ENCODE measurements at places on chromosomes 11 and 22.
A peak's percentile ranks its signal among the peaks of the same experiment; 100 is the strongest.

- DNase-seq = peak; percentile 8
Measured at GRCh38 chr11:111429066-111429506, 50.0 kb upstream of the POU2AF1 start.

DNA sequence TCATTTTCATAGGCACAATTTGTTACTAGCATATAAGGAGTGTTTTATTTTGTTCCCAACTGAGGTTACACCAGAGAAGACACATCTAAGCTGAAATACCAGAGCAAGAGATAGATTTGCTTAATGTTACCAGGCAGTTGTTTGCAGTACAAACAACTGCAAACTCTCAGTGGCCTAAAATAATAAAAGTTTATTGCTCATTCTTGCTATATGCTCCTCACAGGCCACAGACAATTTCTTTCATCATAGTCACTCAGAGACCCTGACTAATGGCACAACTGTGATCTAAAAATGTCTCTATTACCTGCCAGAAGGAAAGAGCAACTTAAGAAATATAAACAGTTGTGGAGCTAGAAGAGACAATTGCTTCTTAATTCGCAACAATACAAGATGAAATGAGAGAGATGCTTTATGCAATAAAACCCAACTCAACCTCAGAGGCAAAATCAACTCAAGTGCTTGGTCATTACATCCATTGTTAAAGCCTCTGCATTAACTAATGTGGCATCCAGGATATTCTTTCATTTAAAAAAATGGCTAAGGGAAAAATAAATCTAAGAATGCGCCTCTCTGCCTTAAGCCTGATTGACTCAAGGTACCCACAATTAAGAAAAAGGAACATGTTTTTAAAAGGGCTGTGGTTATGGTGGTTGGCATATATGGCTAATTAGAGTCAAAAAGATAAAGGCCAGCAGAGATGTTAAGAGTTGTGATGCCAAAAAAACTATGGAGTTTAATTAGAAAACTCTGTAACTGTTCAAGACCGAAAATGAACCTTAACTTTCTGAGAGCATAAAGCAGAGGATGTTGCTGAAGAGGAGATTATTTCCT is 103.7 kb downstream of the CD44 start:
- DNase-seq = no peak

DNA sequence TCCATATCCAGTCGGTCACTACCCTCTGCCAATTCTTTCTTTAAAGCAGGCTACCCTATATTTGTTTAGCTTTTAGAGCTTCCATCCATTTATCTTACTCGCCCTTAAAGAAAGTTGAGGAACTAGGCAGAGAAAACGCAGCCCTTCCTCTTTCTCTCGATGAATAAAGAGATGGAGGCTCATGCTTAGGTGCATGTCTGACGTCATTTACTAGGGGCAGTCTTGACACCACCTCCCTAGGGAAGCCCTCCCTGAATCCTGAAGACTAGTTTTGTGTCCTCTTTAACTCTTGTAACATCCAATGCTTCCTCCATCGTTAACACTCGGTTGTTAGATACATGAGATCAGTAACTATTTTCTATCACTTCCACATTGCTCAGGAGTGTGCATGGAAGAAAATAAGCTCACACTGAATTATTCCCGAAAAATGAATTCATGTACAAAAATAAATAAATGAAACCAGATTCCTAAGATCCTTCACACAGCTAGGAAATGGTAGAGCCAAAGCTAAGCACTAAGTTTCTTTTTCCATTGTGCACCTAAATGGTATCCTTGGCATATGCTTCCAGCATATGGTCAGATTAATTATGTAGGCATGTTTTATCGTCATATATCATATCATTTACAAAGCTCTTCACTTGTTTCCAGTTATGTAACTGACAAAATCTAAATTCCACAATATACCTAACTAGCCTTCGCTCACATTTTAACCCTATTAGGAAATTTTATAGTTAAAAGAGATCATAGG is 291.2 kb downstream of the OPCML start:
- DNase-seq = no peak

- no peak for DNase-seq
Measured at GRCh38 chr11:75576017-75576416, 14.0 kb downstream of the SERPINH1 start.

DNA sequence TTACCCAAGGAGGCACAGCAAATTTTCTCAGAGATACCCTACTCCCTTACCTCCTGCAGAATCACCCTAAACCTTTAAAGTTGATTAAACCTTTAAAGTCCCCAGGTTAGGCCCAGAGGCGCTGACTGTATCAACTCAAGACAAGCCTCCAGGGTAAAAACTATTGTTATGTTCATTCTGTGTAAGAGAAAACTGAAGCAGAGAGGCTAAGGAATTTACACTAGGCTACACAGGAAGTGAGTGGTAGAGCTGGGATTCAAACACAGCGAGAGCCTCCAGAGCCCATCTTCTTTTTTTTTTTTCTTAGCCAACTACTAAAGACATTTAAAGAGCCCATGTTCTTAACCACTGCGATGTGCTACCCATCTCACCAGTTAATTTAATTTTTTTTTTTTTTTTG is 56.3 kb upstream of the GRK3 start:
- DNase-seq = no peak

- DNase-seq = peak; percentile 88
Measured at GRCh38 chr11:9575260-9576240, 2.1 kb downstream of the WEE1 start.

DNA sequence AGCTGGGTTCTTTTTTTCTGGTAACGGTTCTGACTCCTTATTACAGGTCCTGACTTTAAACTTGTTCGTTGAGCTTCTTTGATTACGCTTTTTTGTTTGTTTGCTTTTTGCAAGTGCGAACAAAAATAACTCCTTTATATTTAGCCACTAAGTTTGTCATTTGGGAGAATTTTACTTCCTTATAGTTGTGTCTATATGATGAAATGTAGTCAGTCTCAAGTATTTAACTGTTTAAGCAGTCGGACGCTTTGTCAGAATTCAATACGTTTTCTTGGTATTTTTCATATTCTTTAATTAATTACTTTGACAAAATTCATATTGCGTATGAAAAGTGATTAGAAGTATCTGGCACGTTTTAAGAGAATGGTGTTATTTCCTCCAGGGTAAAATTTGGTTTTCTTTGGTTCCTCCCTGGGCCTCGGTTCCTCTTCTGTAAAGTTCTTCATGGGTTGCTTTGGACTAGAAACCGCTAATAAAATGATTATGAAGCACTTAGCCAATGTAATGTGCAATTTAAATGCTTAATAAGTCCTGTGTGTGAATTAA is 1.3 kb downstream of the CBL start:
- no peak for DNase-seq

- DNase-seq = no peak
Measured at GRCh38 chr11:77089004-77089545, 13.6 kb upstream of the OMP start.

- DNase-seq = no peak
Measured at GRCh38 chr11:26162291-26162690, 169.6 kb upstream of the ANO3 start.

- DNase-seq = no peak
Measured at GRCh38 chr22:17807578-17808410, 33.5 kb upstream of the BID start.

DNA sequence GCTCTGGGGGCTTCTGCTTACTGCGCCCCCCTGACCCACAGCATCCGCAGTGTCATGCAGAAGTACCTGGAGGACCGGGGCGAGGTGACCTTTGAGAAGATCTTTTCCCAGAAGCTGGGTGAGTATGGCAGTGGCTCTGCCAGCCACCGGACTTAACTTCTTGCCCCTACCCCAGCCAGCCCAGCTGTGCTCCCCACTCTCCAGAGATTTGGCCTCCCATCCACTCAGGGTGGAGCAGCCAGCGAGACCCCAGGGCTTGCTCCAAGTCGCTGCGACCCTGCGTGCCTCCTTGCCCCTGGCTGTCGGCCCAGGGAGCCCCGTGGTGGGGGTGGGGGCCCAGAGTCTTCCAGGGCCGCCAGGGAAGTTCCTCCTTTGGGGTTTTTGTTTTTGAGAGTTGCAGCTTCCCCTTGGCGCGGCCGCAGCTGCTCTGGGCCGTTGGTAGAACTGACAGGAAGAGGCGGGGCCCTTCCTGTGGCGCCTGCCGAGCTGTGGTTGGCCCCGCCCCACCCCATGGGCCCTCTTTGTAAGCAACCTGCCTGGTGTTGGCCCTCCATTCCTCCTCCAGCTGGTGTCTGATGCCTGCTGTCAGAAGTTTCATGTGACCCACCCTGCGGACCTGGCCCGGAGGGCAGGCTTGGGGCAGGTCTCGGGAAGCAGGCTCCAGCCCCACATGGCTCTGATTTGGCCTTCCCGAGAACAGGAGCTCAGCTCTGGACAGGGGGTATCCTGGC is 11.1 kb downstream of the GRK2 start:
- peak; percentile 77 for DNase-seq

DNA sequence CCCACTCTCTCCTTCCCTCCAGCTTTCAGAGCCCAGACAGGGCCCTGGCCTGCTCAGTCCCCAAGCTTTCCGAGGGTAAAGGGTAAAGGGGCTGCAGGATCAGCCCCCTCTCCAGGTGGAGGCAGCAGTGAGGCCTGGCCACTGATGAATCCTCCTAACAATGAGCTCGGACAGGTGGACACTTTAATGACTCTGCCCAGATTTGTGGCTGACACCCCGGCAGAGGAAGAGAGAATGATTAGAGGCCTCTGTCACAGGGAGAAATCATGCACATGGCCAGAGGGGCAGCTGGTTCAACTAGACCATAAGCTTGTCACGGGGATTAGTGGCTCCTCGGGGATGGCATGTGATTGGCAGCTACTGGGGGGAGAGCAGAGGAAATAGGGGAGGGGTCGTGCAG is 587.5 kb upstream of the B3GAT1 start:
- DNase-seq = no peak

DNA sequence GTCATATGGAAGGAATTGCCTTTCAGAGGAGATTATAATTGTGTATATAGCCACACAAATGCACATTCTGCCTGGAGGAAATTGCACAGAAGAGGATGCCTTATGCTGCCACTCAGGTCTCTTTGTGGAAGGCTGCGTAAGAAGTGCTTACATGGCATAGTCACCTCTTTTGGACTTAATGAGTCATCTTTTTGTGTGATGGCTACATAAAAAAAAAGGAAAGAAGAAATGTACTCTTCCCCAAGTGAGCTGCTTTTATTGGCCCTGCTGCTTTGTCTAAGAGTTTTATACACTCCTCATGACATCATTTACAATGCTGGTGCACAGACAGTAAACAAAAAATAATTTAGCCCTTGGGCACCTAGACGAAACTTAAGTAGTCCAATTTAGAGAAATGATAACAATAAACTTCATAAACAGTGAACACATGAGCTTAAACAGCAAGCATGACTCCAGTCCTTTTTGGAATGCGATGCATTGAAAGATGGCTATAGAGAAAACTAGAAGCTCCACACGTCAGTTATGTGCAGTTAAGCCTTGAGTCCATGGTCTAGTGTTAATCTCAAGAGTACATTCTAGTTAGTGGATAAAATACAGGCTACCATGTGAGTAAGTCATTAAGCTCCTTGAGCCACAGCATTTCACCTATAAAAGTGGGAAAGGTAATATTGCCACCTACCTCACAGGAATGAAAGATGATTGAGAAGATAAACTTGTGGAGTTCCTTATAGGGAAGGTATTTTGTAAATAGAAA is 12.0 kb downstream of the CSTPP1 start:
- peak; percentile 74 for DNase-seq

DNA sequence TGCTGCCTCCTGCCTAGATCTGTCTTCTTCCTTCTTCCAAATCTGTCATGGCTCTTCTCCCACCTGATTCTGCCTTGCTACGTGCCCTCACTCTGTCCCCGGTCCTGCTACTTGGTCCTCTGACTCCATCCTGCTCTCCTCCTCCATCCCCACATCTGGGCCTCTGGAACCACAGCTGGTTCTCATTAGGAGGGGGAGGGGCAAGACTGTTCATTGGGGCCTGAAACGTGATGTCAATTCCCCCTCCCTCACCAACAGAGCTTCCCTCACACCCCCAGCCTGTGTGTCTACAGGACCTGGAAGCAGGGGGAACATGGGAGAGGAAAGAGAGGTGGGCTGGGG is 9.1 kb downstream of the DCHS1 start:
- no peak for DNase-seq

DNA sequence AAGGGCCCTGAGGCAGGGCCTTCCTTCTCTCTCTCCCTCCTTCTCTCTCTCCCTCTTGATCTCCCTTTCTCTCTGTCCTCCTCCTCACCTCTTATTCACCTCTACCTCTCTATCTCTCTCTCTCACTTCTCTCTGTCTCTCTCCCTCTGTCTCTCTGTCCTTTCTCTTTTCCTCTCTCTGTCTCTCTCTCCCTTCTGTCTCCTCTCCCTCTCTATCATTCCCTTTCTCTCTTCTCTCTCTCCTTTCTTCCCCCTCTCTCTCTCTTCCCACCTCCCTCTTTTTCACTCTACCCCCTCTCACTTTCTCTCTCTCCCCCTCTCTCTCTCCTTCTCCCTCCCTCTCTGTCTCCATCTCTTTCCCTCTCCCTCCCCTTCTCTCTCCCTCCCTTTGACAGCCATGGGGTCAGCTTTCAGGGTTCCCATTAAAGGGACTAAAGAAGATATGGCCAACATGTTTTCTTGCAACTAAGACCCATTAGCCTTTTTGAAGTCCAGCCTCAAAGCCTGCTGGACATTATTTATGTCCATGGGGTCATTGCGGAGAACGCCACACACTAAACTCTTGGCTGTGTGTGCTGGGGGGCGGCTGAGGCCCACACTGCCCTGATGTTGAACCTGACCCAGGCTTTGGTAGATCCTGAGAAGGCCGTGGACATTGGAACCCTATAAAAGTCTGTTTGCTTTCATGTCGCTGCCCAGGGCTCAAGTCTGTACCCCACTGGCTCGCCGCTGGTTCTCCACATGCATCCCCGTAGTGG is 15.0 kb downstream of the ANO1 start:
- no peak for DNase-seq

GRCh38 chr11:129302386-129303101 is 73.1 kb upstream of the BARX2 start:
- no peak for DNase-seq

DNA sequence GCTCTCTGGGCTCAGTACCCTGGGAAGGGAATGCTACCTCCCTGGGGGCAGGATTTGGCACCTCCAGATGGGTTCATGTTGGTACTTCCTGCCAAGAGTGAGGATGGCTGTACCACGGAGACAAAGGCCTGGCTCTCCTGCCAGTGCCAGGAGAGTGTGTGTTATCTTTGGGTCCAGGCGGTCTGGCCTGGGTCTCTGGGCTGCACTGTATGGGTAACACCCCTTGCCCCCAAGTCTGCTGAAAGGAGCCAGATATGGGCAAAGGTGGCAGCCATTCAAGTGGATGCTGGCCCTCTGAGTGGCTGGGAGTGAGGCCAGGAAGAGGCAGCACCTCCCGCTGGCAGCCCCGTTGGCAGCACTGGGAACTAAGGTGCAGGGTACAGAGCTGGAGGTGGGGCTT is 91.5 kb downstream of the NECTIN1 start:
- DNase-seq = no peak

DNA sequence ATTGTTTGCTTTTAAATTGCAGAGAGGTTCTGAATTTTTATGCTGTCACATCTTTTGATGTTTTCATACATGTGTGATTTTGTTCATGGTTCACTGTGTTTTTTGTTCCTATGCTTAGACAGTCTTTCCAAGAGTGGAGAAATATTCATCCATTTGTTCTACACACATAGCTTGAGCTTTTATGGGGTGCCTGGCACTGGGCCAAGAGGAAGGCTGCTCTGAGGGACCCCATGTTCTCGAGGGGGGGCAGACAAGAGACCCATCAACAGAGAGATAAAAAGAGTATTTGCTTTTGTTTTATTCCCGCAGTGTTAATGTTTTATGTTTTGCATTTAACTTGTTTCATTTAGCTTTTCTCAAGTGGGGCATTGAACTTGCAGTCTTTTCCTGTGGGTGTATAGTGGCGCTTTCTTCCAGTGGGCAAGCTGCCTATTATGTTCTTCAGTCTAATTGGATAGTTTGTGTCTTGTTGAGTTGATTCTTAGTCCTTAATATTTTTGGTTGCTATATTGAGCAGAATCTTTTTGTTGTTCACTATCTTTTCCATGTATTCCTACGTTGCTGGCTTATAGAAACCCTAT is 57.7 kb downstream of the CABIN1 start:
- DNase-seq = no peak
